ENCODE measurements at places on chromosomes 2 and 18.

GRCh38 chr2:66031236-66031635 is 403.7 kb upstream of the MEIS1 start:
- no peak for DNase-seq

GRCh38 chr2:177923323-177923722 is 149.3 kb downstream of the PDE11A start:
- no peak for DNase-seq

GRCh38 chr2:174561972-174562370 is 35.6 kb downstream of the WIPF1 start:
- DNase-seq: no peak

DNA sequence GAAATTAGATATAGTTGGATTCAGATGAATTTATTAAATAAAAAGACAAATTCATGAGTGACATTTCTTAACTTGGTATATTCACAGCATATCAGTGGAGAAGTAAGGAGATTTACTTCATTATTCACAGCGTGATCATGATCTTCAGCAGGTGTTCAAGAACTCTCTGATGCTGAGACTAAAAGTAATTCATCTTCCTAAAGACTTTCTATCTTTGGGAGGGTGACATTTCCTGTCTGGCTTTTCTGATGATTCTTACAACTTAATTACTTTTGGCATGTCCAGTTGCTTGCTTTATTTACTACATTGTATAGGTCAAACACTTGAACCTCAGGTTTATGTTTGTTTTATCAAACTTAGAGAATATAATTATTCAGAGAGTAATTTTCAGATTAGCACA is 224.6 kb downstream of the PLCL1 start:
- DNase-seq: no peak

- no peak for DNase-seq
Measured at GRCh38 chr2:18731666-18732065, 142.3 kb upstream of the NT5C1B start.

- DNase-seq: no peak
Measured at GRCh38 chr2:9692456-9693195, 61.8 kb upstream of the YWHAQ start.

GRCh38 chr2:61814539-61815160 is 39.2 kb downstream of the FAM161A start:
- no peak for DNase-seq

- no peak for DNase-seq
Measured at GRCh38 chr2:232535761-232536530, 3.5 kb upstream of the CHRNG start.

DNA sequence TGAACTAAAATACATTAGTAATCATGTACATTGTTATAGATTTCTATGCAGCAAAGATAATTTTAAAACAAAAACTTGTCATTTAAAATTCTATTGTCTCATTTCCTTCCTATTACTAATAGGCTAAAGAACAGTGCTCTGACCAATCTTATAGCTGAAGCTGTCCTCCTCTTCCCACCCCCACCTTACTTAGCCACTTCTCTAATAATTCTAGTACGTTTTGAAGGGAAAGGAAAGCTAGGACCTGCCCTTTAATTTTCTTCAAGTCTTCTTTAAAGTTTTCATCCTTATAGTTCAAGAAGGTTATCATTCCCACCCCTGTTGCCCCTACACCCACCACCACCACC is 121.6 kb downstream of the RBMS1 start:
- DNase-seq: no peak

DNA sequence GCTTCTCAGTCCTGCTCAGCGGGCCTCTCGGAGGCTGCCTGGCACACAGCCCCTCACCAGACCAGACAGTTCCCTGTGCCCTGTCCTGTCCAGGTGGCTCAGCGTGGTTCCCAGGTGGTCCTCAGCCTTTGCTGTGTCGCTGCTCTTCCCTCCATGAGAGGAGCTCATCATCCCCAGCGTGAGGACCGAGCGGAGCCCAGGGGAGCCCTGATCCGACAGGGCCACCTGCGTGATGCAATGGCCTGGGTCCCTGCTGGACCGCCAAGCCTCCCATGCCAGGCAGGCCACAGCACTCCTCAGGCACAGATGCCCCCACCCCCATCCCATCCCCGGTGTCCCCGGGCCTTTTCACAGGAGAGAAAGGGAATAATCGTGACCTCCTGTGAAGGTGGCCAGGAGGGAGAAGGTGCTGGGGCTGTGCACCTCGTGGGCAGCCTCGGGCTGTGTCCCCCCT is 4.3 kb downstream of the GPC1 start:
- no peak for DNase-seq

All from D721Med (cell line).